Cortex of kidney (tissue), 1 donor: ENCODE measurements at places on chromosomes 5 and 9.

GRCh38 chr5:139271201-139272027 is 22.1 kb upstream of the MATR3 start:
- no peak for DNase-seq

GRCh38 chr5:8393240-8393639 is 524.3 kb downstream of the MTRR start:
- no peak for DNase-seq

GRCh38 chr5:168872246-168872645 is 293.1 kb upstream of the PANK3 start:
- no peak for DNase-seq

GRCh38 chr5:32511776-32512374 is 67.3 kb upstream of the ZFR start:
- DNase-seq, result no peak

- DNase-seq, result no peak
Measured at GRCh38 chr9:128271112-128271511, 4.7 kb downstream of the GOLGA2 start.

DNA sequence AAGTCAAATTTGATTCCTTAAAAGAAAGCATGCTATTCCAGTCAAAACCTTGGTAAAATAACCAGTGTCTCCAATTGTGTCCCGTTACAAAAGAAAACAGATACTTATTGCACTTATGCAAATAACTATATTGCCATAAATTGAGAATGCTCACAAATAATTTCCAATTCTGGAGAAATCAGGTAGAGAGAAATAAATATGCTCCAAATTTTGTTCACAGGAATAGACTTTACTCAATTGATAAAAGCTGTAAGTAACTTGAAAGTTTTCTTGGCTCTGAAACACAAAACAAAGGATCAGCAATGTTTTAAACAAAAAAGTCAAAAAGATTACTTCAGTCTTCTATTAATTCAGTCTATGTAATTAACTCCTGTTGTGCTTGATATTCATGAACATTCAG is 7.8 kb upstream of the DTWD2 start:
- no peak for DNase-seq

DNA sequence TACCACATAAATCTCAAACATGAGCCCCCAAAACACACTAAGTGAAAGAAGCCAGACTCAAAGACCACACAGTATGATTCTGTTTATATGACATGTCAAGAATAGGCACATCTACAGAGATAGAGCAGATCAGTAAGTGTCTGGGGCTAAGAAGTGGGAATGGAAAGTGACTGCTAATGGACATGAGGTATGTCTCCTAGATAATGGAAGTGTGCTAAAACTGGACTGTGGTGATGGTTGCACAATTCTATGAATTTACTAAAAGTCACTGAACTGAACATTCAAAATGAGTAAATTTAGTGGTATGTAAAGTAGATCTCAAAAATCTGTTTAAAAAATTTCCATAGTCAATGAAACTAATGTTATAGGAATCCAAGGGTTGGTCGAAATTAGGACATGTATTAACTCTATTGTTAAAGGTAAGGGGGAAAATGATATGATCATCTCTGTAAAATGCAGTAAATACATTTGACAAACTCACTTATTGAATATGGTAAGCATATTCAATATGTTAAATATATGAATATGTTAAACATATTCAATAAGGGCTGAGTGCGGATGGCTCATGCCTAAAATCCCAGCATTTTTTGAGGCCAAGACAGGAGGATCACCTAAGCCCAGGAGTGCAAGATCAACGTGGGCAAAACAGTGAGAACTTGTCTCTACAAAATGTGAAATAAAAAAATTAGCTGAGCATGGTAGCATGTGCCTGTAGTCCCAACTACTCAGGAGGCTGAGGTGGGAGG is 51.7 kb downstream of the NUP155 start:
- no peak for DNase-seq

GRCh38 chr5:107199756-107200155 is 471.0 kb downstream of the EFNA5 start:
- no peak for DNase-seq

DNA sequence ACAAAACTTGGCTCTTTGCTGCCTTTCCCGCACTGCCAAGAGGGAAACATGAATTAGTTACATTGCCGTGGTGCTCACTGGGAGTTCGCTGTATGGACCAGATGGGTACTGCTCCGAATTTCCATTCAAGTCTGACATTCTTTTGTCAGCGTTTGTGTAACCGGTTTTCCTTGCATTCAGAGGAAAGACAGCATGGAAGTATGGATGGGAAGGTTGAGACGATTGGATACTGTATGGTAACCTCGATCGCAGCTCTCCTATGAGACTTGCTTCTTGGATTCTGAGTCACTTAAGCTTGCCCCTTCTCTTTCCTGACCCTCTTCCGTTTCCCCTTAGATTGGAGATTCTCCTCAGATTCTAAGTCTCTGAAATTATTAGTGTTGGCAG is 625 bp upstream of the UBLCP1 start:
- DNase-seq, result no peak

- DNase-seq, result no peak
Measured at GRCh38 chr5:159850160-159850559, 66.1 kb upstream of the ADRA1B start.

DNA sequence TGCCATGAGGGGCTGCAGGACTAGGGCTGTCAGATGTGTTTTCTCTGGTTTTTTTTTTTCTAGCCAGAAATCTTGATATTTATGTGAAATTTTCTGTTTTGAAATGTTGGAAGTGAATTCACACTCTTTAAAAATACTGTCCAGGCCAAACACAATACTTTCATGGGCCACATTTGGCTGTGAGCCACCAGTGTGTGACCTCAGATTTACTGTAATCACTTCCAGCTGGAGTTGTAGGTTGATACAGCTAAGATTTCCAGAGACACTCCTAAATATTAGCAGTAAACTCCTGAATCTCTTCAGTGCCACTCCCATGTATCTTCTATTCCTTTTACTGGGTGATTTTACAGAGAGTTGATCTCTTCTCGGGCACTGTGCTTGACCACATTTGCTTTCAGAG is 92.2 kb upstream of the CKMT2 start:
- no peak for DNase-seq

GRCh38 chr5:90182726-90183125 is 226.8 kb downstream of the CETN3 start:
- DNase-seq, result no peak

DNA sequence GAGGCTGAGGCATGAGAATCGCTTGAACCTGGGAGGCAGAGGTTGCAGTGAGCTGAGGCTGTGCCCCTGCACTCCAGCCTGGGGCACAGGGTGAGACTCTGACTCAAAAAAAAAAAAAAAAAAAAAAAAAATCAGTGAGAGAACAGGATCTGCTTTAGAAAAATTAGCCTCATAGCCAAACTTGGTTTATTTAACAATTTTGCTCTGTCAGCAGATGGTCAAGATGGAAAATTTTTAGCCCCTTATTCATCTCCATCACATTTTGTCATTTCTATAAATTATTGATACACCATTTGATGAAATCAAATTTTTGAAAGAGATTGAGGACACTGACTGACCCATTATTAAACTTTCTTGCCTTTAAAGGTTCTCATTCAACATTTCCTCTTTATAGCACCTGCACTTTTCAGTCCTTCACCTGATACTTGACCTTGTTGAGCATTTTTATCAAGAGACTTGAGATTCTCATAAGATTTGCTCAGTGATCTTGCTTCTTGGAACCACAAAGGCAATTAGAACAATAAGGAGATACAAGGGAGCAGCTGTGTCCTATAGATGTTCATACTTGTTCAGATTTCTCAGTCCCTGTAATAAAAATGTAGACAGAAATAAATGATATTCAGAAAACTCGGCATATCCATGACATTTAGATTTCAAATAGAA is 38.1 kb downstream of the LRRC70 start:
- no peak for DNase-seq

DNA sequence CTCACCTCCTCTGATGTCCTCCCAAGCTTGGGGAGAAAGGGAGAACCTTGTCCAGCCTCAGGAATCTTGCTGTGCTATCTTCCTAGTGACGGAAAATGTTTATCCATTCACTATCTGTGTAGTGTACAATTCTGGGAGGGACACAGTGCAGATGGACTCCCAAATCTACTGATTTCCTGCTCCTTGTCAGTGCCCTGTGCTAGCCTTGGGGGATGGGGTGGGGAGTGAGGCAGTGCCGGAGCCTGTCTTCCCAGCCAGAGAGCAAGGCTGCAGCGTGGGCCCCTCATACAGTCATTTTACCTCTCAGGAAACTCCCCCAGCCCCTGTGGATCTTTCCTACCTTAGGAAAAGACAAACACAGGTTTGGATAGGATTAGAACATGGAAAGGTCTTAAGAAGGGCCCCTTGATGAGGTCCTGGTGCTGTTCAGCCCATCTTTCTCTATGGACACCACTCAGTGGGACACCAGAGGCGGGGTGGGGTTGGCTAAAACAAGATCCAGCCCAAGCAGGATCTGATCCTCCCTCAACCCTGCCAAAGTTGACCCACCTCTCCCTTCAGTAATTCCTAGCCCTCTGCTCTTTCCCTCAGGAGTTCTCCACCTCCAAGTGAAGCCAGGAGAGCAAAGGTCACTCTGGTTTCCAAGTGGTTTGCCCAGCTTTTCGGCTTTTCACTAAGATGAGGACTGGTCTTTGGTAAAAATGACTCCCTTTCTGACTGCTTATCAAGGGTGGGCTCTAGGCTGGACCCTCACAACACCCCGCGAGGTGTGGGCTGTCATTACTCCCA is 3.4 kb downstream of the DOLK start:
- DNase-seq, result no peak

GRCh38 chr5:141762790-141763368 is 80.8 kb upstream of the ARAP3 start:
- no peak for DNase-seq

GRCh38 chr9:101727612-101728524 is 10.6 kb downstream of the GRIN3A start:
- DNase-seq, result no peak

DNA sequence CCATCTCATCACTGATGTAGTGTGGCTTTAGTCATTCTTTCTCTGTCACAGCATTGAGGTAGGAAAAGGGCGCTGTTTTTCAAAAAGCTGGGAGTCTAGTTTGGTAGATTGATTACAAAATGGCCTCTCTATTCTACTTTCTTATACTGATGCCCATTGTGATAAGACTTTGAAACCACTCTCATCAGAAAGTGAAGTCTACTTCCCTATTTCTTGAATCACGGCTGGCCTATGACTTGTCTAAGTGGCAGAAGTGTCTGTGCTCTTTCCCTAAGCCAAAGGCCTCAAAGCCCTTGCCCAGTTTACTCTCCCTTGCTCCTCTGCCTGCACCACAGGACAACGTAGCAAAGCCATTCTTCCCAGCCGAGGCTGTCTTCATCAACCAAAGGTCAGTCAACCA is 83.0 kb upstream of the IL33 start:
- DNase-seq, result no peak

DNA sequence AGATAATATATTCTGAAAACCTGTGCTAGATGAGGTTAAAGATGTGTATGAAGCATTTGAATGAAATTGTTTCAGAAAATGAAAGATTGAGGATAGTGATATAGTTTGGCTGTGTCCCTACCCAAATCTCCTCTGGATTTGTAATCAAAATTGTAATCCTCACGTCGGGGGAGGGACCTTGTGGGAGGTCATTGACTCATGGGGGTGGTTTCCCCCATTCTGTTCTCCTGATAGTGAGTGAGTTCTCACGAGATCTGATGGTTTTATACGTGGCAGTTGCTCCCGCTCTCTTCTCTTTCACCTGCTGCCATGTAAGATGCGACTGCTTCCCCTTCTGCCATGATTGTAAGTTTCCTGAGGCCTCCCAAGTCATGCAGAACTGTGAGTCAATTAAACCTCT is 2.0 kb upstream of the TEX48 start:
- no peak for DNase-seq

GRCh38 chr5:39774605-39775004 is 349.8 kb upstream of the DAB2 start:
- DNase-seq, result no peak

DNA sequence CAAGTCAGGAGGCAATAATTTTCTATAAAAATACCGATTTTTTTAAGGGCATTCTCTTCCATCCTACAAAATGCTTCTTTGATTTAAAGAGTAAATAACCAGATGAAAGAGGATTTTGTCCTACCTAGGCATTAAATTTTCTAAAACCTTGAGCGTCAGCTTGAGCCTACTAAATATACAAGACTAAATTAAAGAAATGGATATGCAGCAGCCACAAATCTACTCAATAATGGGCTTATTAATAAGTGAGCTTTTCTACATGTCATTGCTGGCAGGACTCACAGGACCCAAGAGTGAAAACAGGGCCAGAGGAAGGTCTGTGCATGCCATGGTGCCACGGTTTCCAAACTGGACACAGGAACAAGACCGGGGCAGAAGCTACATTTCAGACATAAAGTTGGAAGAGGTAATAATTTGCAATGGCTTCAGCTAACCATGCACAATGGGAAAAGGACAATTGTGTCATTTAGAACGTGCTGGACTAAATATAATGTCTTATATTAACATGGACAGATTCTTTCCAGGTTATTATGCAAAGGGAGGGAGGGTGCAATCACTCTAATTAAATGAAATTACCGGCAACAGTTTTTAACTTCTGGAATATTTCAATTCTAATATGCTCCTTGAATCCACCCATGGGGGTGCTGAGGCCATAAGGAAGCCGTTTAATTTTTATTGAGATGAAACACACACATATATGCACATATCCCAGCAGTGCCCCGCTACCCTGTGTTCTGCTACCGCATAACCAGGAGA is 5.2 kb downstream of the WHRN start:
- no peak for DNase-seq

- no peak for DNase-seq
Measured at GRCh38 chr5:65394087-65394486, 87.6 kb downstream of the ADAMTS6 start.

DNA sequence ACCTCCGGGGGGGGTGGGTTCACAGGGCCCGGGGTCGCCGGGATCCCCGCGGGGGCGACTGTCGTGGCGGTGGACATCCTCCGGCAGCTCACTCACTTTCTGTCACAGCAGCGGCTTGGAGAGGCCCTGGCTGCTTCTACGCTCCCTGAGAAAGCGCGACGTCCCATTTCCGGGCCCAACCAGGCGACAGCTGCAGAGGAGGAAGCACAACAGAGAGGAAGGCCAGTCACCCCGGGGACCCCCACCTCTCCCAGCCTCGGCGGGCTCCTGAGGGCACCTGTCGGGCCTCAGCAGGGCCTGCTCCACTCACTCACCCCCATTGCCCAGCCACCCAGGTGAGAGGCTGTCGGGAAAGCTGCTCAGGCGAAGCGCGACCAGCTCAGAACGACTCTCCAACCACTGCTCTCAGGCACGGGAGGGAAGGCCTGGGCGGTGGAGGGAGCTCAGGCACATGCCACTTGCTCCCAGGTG is 14.4 kb downstream of the BRD3 start:
- DNase-seq, result no peak

DNA sequence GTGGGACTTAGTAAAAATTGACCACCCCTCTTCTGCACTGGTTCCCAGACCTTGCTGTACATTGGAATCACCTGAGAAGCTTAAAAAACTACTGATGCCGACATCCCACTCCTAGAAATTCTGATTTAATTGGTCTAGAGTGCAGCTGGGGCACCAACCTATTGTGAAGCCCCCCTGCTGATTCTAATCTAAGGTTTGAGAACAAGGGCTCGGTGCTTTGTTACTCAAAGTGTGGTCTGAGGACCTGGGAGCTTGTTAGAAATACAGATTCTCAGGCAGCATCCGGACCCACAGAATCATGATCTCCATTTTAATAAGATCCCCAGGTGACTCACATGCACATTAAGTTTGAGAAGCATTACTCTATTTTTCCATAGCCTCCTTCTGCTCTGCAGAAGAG is 57.8 kb upstream of the LPAR1 start:
- DNase-seq, result no peak
